Anterior cingulate cortex (tissue), 58 donors: ENCODE measurements at places on chromosomes 11 and 22.
A peak's percentile ranks its signal among the peaks of the same experiment; 100 is the strongest.

DNA sequence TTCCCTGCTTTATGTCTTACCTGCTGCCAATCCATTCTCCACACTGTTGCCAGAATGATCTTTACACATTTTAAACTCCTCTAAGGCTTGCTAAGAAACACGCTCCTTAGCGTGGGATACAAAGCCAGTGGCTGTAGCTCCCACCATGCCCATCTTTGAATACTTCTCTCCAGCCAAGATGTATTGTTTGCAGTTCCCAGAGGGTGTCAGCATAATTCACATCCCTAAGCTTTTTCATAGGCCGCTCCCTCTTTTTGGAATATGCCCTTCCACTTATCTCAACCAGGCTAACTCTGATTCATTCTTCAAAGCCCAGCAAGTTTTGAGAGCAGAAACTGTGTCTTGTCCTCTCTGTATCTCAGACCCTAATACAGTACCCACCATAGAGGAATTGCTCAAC is 8.1 kb upstream of the UPK2 start:
- no peak for DNase-seq

DNA sequence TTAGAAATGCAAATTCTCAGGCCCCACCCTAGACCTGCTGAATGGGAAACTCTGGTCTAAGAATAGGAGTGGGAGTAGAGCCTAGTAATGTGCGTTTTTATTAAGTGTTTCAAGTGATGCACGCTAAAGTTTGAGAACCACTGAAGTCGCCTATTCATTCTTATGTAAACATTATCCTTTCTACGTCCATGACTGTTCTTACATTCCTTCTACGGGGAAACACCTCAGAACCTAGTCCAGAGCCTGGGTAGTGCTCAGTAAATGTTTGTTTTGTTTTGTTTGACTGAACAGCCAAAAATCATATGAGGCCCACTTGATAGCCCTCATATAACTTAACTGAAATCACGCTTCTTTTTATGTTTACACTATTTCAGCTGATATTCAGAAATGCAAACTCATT is 29.8 kb downstream of the VSIG10L2 start:
- no peak for DNase-seq

DNA sequence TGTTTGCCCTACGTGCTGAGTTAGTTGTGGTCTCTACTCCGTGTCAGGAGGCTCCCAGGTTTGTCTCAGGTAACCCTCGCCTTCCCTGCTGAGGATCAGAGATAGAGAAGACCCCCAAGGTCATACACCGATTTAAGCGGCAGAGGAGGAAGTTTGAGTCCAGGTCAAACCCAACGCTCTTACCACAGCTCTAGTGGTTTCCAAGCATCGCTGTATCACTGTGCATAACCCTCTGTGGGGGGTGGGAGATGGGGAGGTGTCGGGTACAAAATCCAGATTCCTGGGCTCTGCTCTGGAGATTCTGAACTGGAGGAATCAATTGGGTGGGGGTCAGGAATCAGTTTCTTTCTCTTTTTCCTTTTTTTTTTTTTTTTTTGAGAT is 627 bp downstream of the DNAJC4 start:
- DNase-seq, result no peak

- DNase-seq, result no peak
Measured at GRCh38 chr11:96167203-96167758, 175.7 kb downstream of the MAML2 start.

- DNase-seq, result no peak
Measured at GRCh38 chr22:19285831-19286230, 5.7 kb downstream of the CLTCL1 start.

- peak; percentile 75 for DNase-seq
Measured at GRCh38 chr11:19344661-19345518, 104.1 kb upstream of the E2F8 start.
